ENCODE measurements at places on chromosomes 4 and X.

DNA sequence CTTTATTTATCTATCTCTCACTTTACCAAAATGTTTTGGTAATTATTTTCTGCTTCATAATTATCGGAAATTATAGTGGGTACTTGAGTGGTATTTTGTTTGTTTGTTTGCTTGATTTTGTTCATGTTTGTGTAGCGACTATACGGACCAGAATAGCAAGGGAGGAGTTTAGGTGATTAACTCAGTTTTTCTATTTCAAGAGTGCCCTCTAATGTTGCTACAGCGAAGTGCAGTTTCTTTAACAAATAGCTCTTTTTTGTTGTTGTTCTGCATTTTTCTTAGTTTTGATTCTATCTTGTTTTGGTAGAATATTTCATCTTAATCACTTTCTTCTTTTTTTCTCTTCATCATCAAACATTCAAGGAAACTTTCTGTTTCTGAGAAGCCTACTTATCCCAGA lies 40.8 kb upstream of the QRFPR start:
- DNase-seq, result no peak

GRCh38 chrX:11760958-11761357 lies 2.9 kb downstream of the MSL3 start:
- no peak for DNase-seq

DNA sequence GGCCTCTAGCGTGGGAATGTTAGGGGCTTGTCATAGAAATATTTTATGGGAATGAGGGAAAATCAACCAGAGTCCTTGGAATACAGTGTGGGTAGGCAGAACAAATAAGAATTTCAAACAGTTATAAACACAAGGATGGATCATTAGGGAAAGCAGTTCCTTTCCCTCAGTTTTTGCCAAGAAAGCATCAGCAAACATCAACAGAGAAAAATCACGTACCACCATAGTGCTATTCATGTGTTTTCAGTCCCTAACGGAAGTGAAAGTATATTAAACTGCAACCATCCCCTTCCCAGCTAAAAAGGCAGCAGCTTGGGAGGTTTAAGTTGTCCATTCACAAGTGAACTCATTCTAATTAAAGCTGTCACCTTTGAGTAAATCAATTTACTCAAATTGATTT lies 334.4 kb upstream of the PCDH18 start:
- DNase-seq, result no peak

DNA sequence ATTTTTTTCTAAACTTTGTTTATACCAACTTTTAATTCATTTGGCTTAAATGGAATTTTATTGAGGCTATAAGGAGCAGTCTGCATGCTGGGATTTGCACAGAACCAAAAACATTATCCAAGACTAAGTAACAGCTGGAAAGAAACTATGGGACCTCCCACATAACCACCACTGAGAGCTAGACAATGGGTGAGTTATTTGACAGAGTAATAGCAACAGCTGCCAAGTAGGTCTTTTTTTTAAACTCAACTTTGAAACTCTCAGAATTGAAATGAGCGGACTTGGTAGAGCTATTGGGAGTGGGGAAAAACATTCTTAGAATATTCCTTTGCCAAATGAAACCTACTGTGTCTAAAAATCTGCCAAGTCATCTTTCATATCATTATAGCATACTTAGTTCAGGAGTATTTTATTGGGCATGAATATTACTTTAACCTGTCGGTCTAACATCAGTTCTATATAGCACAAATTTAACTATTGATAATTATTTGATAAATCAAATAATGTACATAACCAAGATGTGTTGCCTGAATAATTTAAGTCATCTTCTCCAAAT lies 1428.0 kb downstream of the PCDH7 start:
- DNase-seq, result no peak

DNA sequence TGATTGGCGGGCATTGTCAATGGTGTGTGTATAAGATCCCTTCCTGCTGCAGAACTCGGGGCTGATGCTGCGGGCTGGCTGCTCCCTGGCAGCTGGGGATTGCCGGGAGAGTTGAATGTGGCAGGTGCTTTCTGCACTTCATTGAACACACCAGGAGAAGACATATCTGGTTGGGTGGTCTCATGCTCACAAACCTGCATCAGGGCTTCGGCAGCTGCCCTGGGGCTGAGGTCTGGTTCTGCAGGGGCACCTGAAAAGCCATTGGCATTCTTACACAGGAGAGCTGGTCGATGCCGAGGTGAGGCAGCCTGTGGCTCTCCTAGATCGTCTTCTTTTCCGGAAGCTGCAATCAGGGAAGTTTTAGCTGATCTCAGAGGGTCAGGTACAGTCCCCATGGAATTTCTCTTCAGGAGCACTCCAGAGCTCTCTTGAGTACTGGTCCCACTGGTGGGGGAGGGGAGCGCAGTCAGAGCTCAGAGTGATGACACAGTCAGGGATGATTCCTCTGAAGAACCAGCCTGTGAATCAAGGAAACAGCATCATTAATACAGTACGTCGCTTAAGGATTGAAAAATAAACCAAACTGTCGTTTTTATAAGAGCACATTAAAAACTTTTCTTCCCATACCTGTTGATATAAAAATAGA lies 57.8 kb downstream of the GPRIN3 start:
- no peak for DNase-seq

DNA sequence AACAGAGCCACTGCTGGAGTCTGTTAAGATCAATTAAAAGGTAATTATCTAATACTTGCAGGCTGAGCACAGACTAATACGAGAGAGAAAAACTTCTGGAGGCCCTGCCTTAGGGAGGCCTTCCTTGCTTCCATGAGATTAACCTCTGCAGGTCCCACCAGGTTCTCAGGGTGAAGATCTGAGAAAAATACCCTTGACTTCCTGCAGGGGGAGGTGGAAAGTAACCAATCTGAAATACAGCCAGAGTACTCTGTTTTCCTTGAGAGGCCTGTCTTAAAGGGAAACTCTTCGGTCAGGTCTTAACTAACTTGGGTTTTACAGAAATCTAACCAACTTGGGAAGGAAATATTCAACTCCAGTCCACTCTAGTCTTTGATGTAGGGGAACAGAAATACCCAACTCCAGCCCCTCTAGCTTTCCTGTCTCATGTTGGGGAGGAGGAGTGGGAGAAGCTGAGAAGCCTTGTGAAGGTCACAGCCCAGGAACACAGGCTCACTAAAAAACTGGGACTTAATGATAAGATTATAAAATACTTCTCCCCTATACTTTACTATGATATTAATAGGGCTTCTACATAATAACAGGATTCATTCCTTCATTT lies 77.1 kb downstream of the TBCK start:
- no peak for DNase-seq

DNA sequence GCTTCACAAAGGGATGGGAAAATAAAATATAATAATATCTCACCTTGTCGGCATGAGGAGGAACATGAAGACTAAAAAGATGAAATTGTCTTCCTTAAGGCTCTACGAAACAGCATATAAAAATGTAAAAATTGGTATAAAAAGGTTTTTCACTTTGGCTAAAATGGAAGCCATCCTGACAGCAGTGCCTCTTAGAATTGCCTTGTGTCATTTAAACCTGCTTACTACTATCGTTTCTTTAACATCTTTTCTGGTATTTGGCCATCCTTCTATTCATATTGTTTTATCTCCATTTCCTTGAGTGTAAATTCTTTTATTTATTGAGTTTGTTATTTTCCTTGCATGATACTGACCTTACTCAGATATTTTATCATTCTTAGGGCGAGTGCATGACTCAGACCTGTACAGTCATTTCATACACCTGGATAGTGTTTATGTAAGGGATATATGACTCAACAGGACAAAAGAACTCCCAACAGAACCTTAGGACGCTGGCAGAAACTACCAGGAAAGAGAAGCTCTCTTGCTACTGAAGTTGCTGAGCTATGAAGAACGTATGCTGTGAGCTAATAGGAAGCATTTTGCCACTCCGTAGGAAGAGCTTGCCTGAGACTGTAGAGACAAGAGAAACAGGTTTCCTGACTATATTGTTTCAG lies 5.8 kb upstream of the CDKN2AIP start:
- DNase-seq, result no peak

DNA sequence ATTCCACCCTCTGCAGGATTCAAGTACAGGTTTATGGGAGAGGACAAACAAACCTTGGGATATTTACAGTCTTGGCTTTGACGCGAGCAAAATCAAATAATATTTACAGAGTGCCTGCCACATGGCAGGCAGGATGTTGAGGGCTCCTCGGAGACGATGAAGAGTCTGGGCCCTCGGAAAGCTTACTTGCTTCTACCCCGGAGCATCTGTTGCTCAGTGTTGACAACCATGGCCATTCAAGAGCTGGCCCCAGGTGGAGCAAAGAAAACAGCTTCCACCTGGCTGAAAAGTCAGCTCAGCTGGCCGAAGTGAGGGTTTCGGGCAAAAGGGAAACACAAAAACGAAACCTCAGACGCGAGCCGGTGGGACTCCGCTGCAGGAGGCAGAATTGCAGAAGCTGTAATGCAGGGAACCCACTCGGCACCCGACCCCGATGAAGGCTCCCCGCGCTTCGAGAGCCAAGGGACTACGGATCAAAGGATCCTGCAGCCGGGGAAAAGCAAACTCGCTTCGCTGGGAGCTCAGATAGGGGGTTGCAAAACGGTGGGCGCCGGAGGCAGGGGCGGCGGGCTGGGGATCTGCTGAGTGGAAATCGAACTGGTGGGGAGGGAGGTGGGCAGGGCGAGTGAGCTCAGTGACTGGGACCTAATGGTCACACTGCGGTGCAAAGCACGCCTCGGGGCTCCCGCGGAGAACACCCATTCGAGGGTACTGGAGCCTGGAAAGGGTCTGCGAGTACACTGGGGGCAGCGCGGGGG lies 805 bp downstream of the ATP8A1 start:
- peak; percentile 17 for DNase-seq

- no peak for DNase-seq
Measured at GRCh38 chrX:34805951-34806350, 136.6 kb upstream of the FAM47B start.

GRCh38 chrX:37541991-37542390 lies 29.5 kb upstream of the LANCL3 start:
- no peak for DNase-seq

GRCh38 chr4:114281164-114281960 lies 301.9 kb upstream of the ARSJ start:
- no peak for DNase-seq

- no peak for DNase-seq
Measured at GRCh38 chrX:72340041-72340440, 34.3 kb upstream of the CITED1 start.

- DNase-seq, result no peak
Measured at GRCh38 chrX:139560221-139560620, 29.7 kb downstream of the F9 start.

DNA sequence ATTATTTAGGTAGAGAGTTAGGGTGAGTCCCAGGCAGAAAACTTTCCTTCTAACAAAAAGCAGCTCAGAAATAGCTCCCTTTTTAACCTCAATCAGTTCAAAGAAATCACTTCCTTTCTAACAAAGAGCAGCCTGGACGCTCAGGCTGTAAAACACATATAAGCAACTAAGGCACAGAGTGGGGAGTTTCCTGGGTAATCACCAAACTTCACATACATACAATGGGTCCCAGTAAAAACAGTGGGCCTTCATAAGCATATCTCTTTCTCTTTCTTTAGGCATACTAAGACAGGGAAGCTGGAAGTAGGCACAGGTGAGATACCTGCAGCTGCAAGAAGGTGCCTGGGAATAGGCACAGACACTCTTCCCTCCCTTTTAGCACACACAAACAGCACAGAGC lies 4.9 kb upstream of the NAF1 start:
- no peak for DNase-seq

All from stimulated activated CD8-positive, alpha-beta memory T cell treated with anti-CD3 and anti-CD28 coated beads, Interleukin-4, amount 100 ng/mL, for 4 hours (primary cell).